CD4-positive, alpha-beta T cell treated with Interleukin-4 for 1 hour (primary cell): ENCODE measurements at places on chromosomes 13 and 19.
A peak's percentile ranks its signal among the peaks of the same experiment; 100 is the strongest.

DNA sequence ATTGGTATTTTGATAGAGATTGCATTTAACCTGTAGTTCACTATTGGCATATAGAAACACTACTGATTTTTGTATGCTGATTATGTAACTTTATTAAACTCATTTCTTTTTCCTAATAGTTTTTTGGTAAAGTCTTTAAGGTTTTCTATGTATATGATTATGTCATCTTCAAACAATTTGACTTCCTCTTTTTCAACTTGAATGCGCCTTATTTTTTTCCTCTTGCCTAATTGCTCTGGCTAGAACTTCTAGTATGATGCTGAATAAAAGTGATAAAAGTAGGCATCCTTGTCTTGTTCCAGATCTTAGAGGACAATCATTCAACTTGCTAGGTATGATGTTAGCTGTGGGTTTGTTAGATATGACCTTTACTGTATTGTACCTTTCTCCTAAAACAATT is 1034.9 kb downstream of the PCDH9 start:
- no peak for DNase-seq

DNA sequence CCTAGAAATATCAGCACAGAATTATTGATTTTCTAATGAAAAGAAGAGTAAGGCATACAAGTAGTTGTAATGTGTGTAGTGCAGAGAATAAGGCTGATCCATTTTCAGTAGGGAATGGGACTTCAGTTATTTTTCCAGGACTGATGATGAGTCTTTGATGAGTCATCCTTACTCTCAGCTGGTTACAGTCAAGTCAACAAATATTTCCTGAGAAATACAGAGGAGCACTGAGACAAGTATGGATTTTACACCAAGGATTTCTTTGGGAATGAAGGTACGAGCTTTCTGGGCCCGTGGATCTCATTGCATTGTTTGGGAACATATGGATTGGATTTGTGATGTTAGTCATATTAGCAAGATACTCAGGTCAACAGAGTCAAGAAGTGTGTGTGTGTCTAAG is 502.7 kb downstream of the FGF9 start:
- DNase-seq: no peak

DNA sequence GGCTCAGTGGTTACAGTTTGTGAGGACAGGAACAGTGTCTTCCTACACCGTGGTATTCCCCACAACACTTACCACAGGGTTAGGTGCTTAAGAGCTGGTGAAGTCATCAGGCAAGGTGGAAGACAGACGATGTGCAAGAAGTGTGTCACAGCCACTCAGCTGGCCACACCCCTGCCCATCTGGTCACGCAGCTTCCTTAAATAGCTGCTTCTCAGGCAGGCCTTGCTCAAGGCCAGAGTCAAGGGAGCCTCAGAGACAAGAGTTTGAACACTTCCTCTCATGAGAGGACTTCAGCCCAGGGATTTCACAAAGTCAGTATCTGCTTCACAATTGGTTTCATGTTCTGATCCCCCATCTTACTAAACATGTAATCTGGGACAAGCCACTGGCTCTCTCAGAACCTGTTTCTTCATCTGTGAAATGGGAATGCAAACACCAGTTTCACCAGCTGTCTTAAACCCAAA is 80.3 kb upstream of the FRY start:
- DNase-seq: peak; percentile 88

DNA sequence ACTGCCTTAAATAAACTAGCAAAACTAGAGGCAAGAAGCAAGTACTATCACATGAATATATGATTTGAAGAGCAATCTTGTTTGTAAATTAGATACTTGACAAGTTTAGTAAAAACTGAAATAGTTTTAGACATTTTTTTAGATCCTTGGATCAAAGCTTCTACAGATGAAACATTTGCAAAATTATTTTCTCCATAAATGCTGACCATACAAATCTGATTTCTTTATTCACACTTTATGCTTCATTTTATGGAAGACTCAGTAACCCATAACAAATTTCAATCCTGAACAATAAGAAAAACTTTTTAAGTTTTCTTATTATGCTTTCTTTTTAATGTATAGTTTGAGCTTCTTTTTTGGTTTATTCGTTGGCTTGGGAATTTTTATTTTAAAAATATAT is 750.2 kb upstream of the SLITRK5 start:
- no peak for DNase-seq

DNA sequence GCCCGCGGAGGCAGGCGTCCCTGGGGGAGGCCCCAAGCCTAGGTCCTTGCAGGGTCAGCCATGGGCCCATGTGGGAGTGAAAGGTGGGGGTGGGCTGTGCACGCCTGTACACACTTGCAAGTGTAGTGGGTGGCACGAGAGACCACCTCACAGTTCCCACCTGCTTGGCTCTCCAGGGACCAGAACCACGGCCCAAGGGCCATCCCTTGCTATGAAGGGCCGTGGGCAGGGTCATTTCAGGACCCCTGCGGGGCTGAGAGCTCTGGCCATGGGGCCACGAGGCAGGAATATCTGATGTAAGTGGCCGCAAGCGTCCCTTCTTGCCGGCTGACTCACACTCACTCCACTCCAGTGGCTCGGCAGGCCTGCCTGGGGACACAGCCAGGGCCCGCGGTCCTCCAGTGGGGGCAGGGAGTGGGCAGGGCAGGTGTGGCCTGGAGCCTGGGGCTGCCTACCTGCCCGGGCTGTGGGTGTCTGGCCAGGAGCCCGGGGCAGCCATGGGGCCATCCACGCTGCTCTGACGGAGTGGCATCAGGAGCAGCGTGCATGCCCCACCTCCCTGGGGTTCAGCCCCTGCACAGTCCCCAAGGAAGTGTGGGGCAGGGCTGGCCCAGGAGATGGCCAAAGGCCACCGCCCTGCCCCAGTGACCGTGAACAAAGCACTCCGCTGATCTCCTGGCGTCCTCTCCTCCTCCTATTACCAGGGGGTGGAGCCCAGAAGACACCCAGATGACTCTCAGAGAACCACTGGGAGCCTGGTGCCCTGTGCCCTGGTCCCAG is 8.6 kb upstream of the MKNK2 start:
- no peak for DNase-seq

DNA sequence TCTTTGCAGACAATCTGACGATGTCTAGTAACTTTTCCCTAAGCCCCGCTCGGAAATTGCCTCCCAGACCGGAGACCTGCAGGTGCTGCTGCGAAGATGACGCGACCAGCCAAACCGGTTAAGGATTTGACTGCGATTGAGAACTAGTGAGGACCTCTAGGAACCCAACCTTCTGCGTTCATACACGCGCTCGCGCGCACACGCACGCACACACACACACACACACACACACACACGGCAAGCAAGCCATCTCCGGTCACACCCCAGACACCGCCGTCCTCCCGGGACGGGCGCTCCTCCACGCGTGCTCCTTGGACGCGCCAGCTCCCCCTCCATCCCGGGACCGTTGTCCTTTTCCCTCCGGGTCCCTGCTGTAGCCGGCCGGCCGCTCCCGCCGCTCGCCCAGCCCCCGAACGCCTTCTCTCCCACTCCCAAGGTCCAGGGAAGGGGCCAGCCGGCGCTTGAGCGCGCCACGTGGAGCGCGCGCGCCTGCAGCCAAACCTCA is 1.2 kb downstream of the TBC1D4 start:
- DNase-seq: peak; percentile 22

GRCh38 chr19:3669082-3669946 is 31.0 kb downstream of the PIP5K1C start:
- DNase-seq: no peak

GRCh38 chr19:14383661-14384555 is 2.7 kb downstream of the ADGRE5 start:
- peak; percentile 84 for DNase-seq

DNA sequence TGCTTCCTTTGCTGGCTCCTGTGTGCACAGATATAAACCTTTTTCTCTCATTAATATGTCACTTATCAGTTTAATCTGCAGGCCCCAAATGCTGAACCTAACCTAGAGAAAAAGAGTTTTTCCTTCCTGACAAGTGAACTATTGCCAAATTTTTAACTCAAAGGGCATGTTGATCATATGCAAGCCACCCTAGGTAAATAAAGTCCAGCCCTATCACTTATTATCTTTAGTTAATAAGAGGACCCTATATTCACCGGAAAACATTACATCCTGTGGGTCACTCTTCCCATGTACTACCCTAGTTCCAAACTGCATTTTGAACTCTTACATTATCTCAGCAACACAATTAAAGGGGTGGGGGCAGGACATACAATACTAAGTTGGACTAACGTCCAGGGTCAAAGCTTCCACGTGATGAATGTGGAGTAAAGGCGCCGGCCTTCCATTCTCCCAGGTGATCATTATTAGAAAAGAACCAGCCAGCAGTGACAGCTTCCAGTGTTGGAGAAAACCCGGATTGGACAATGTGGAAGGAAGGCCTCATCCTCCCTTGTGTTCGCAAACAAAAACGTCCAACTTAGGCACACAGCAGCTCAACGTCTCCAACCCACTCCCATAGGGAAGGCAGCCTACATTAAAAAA is 86.6 kb downstream of the STK24 start:
- DNase-seq: no peak

GRCh38 chr13:23684647-23685046 is 114.4 kb downstream of the TNFRSF19 start:
- no peak for DNase-seq

- no peak for DNase-seq
These were observed 20.7 kb downstream of the GAS6 start for GRCh38 chr13:113843063-113843654.

DNA sequence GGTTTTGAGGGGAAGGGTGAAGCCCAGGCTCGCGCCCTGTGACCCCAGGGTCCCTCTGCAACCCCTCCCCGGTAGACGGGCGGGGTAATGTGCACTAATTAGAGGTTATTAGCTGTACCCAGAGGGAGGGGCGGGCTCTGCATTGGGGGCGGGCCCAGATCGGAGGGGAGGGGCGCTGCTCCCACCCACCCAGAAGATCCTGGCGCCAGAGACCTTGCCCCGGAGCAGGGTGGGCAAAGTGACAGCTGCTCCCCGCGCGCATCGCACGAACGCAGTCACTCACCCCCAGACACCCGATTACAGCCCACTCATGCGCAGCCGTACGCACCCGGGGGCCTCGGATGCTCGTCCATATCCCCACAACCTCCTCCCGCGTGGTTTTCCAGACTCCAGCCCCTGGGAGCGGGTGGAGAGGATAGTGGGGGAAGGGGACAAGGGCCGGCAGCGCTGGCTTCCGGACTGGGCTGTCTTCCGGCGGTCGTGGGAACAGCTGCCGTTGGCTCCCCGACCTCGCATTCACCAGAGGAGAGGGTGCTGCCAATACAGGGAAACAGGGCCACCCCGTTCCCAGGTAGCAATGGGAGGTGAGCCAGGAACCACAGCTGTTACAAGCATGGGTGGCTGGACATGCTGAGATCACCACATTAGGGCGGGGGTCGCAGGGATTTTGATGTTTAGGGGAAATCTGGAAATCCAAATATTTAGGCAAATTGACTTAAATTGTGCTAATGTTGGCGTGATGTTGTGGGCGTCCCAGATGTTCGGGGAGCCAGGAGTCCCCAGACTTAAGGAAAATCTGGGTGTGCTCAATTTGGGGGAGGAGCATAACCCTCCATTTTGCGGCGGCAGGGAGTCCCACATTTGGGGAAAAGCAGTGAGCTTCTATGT is 2.9 kb upstream of the HOOK2 start:
- DNase-seq: peak; percentile 60

DNA sequence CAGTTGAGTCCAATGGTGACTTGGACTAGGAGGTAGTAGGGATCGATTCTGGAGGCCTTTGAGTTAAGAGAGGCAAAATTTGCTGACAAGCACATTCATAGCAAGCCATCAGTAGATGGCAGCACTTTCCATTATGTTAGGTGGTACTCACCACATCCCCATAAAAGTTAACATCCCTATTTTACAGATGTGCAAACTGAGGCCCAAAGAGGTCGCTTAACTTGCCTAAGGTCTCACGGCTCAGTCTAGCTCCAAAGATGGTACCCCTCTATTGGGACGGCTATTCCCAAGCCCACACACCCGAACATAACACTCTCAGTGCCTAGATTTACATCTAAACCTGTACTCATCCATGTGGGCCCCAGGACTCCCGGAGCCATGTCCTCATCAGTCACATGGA is 21.5 kb upstream of the FOSB start:
- peak; percentile 60 for DNase-seq

GRCh38 chr13:24784319-24784718 is 20.4 kb downstream of the RNF17 start:
- DNase-seq: no peak

GRCh38 chr19:16561382-16561781 is 10.8 kb downstream of the SLC35E1 start:
- no peak for DNase-seq

DNA sequence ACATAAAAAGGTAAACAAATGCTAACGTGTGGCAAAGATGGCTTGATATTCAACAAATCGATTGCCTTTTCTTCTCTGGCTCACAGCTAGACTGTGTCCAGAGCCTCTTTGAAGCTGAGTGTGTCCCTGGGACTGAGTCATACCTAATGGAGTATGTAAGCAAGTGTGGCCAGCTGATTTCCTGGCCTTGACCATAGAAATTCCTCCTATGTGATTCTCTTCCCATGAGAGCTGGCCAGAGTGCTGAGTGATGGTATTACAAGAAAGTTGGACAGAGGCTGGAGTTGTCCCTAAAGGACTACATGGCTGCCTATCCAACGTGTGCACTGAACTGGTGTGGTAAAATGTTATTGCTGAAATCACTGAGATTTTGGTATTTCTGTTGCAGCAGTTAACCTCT is 320.1 kb upstream of the SLC10A2 start:
- DNase-seq: no peak

DNA sequence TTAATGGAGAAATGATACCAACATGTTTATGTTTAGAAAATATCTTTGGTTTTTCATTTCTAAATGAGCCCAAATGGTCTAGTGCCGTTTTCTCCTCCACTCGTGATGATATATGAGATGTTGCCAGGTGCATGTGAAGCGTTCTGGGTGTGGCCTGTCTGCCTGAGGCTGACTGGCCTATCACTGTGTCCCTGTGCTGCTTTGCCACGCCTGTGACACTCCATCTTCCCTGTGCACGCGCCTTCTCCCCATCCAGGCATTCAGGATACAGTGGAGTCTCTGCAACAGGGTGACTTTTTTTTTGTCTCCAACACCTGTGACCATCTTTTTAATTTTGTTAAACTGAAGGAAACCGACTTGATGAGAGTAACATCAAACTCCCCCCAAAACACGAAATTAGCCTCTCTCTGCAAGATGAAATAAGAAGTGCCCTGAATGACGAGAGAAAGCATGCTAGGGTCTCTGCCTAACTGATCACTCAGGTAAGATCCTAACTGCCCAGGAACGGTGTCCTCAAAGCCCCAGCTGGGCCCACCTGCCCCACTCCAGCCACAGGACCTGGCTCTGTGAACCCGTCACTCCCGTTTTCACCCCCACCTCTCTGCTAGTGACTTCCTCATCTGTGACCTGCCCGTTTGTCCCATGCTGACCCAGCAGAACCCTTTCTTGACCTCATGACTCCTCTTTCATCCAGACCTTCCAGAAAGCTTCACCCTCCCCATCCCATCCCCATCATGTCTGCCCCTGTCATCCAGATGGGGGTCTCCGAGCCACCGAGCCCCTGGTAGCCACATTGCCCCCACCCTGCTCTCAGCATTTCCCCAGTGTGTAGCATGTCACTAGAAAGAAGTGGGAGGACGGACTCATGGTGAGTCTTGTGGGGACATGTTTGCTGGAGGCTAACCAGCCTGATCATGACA is 33.2 kb upstream of the TFDP1 start:
- no peak for DNase-seq
